ENCODE measurements at places on chromosomes 2 and 18. TPM values are rescaled to one million over a fixed set of nuclear protein-coding genes. Genes with fewer than 3 reads are reported as not detected.
A peak's percentile ranks its signal among the peaks of the same experiment; 100 is the strongest.

DNA sequence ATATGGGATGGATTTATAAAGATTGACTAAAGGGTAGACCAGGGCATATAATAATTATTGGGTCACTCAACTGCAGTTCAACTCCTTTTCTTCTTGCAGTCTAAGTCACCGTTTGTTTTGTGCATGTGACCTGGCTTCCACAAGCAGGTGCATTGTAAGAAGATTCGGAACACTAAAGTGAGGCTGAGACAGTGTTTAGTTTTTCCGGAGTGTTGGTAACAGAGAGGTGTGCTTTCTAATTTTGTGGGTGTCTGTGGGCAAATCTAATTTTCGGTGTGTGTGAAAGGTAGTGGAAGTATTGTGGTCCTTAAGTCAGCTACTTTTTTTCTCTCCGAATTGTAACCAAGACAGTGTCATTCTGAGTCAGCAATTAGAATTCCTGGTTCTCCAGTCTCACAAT lies 184.5 kb downstream of the CDH19 start:
- no peak for DNase-seq

DNA sequence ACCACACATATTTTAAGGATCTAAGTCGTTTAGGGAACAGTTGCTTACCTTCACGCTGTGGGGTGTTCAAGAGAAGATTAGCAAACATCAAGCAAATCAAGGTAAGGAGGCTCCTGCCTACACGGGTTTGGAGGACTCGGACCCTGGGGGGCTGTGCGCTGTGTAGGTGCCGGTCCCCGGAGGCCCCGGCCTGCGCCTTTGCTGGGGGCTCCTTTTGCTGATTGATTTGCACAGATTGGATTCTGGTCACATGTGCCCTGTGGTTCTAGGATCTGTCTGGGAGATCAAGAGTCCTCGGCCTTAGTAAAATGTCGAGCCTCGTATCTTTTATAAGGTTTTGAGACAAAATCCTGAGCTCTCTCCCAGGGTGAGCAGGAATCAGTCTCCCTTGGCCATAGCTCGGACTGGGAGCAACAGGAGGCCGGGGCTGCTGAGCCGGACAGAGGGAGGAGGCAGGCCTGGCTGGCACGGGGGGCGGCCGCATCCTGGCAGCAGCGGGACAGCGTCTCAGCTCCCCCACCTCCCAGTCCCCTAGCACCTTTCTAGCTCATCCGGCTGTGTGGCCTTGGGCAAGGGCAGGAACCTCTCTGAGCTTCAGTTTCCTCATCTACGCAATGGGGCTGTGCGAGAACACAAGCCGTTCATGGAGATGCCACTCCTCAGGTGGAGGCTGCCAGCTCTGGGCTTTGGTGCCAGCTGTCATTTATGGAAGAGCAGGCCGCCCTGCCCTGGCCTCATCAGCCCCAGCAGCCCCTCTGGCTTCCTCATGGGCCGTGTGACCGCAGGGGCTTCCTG lies 147.2 kb downstream of the MBP start:
- no peak for DNase-seq

GRCh38 chr2:19577723-19578122 lies 219.3 kb upstream of the OSR1 start:
- peak; percentile 47 for DNase-seq

DNA sequence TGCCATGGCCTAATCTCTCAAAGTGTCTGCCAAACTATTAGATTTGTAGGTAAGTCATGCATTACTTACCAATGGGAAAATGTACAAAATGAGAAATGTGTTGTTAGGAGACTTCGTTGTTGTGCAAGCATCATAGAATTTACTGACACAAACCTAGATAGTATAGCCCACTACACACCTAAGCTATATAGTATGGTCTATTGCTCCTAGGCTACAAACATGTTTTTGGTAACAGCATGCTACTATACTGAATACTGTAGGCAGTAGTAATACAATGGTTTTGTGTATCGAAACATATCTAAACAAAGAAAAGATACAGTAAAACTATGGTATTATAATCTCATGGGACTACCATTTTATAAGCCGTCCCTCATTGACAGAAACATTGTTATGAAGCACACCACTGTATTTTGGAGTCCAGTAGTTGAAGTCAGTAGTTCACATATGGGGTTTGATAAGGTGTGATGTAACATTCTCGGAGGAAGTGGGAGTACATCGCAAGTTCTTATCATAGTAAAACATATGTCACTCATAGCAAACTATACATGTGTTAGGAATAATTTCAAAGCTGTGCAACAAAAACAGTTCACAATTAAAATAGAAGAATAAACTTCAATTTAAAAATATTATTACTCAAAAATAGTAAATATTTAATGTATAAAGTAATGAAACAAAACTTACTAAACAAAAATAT lies 12.0 kb upstream of the GTF2A1L start:
- DNase-seq, result no peak

DNA sequence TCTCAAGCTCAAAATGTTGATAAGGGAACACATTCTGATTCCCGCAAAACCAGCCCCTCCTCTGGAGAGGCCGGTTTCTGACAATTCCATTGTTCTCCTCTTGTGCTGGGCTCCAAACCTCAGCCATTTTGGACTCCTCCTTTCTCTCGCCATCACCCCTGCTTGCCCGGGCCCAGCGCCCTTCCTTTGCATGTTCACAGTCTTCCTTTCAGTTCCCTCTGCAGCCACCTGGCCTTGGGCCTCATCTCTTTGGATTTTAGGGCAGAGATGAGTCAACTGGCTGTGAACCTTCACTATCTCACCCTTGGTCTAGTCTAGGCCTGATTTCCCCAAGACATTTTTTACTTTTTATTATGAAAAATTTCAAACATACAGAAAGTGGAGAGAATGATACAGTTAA lies 155.9 kb upstream of the MAP3K20 start:
- no peak for DNase-seq

- peak; percentile 9 for DNase-seq
These were observed 5.6 kb upstream of the WDR7 start for GRCh38 chr18:56645415-56646016.

Gene POLE4
- 83.1 TPM for polyA plus RNA-seq

Gene SERPINB12
- polyA plus RNA-seq, result not detected

All from A549 (cell line).